ENCODE measurements at places on chromosomes 2 and 18.

GRCh38 chr2:127451981-127452380 lies 33.8 kb downstream of the PROC start:
- no peak for DNase-seq

- no peak for DNase-seq
Observed at GRCh38 chr2:168363347-168364092, 92.6 kb upstream of the CERS6 start.

DNA sequence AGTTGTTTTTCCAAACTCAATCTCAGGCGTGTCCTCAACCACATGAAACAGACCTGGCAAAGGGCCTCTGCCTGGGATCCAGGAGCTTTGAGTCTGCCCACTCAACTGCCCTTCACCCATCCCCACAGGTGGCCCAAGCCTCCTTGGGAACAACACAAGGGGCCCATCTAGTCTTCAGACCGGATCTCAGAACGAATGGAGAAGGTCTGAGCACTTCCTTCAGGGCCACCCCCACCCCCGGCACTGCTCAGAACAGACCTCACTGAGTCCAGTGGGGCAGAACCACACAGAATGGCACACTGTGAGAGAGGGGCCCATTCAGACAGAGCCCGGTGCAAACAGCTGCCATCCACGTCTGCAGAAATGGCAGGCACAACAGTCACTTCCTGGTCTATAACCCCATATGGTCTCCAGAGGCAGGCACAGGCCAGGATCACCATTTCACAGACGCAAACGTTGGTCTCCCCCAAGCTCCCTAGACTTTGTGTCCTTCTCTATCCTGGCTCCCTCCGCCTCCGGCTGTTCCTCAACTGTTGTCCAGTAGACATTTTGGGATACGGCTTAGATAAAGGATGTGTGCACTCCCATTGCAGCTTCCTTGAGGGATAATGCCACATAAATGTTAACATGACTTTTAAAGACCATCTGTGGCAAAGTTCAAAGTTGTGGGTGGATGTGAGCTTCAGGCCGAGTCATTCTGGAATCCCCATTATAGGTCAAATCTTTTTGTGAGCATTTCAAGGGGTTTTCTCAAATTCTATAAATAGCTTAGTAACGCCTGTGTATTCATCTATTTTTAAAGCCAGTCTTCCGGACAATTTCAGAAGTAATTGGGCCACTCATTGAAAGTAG lies 149.7 kb downstream of the SMAD7 start:
- DNase-seq, result no peak

- DNase-seq, result no peak
Observed at GRCh38 chr2:100250645-100251044, 71.7 kb downstream of the LONRF2 start.

GRCh38 chr2:24461685-24462084 lies 29.4 kb upstream of the NCOA1 start:
- DNase-seq, result no peak
